Fibroblast of skin of back (primary cell): ENCODE measurements at places on chromosomes 11 and 22.

DNA sequence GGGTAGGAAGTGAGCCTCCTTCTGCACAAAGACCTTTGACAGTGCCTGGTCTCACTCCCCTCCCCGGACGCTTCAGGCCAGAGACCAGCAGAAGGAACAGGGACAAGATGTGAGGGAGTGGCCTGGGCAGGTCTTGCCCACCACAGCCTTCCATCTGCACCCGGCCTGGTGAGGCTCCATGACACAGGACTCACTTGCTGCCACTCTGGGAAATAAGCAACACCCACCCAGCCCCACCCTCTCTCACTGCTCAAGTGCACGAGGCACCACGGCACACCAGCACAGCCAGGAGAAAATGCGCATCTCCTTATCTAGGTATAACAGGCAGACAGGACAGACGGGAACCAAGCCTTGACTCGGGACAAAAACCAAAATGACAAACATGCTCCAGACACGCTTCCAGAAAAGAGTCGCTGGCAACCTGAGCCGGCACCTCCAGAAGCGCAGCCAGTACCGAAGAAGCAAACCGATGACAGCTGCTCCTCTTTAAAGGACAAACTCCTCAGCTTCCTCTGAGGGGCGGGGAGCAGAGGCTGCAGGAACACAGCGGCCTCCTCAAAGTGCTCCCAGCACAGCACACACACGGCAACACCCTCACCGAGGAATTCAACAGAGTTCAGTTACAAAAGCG lies 41.7 kb downstream of the BRD1 start:
- DNase-seq, result no peak

DNA sequence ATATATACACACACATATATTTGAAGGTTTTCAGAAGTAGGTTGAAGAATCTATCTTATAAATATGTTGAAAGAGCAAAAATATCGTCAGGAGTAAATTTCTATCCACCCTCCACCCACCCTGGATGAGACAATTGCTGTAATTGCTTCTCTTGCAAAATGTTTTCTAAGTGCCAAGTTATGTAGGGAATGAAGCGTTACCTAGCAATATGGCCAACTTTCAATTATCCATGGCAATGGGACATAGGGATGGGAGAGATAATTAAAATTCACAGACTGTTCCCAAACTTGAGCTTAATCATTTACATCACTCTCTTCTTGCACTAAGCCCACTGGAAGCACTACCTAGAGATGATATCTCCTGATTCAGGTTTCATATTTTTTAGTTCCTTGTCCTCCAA lies 806.2 kb upstream of the RAG2 start:
- DNase-seq, result no peak

GRCh38 chr11:79461666-79462645 lies 21.1 kb upstream of the TENM4 start:
- DNase-seq, result no peak

GRCh38 chr11:18492888-18493287 lies 33.9 kb downstream of the TSG101 start:
- DNase-seq, result no peak

- peak; percentile 37 for DNase-seq
Observed at GRCh38 chr22:29032584-29032983, 29.0 kb downstream of the C22orf31 start.

DNA sequence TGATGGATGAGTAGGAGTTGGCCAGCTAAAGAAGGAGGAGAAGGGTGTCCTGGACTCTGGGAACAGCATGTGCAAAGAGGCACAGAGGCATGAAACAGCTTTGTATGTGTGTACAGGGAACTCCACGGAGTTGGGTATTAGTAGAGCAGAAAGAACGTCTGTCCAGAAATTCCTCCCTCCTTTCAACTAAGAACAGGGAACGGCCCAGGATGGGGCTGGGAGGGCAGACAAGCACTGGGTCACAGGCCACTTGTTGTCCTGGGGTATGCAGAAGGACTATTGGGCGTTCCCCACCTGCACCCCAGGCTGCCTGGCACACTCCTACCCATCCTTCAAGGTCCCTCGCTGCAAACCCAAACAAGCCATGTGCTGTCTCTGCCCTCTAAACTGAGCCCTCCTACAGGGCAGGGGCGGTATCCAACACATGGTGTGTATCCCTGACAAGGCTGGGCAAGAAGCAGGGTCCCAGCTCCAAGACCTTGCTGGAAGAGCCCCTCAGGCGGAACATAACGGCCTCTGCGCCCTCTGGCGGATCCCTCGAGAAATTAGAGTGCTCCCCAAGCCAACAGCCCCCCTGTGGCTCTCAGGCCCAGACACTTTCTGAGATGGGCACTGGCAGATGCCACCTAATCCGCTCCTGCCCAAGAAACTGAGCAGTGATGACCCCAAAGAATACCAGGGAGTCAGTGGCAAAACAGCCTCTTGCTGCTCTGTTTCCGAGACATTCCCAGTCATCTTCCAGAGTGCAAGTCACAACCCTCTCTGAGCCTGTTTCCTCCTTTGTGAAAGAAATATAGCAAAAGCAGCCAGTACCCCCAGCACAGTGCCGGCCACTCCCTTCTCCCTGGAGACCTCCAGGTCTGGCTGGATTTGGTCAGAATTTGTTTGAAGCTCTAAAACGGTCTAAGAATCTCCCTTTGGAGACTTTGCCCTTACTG lies 1.6 kb upstream of the ELFN2 start:
- peak; percentile 41 for DNase-seq

GRCh38 chr11:16791191-16791961 lies 52.9 kb downstream of the C11orf58 start:
- DNase-seq, result peak; percentile 95

GRCh38 chr11:84965484-84965883 lies 661.7 kb downstream of the DLG2 start:
- no peak for DNase-seq

DNA sequence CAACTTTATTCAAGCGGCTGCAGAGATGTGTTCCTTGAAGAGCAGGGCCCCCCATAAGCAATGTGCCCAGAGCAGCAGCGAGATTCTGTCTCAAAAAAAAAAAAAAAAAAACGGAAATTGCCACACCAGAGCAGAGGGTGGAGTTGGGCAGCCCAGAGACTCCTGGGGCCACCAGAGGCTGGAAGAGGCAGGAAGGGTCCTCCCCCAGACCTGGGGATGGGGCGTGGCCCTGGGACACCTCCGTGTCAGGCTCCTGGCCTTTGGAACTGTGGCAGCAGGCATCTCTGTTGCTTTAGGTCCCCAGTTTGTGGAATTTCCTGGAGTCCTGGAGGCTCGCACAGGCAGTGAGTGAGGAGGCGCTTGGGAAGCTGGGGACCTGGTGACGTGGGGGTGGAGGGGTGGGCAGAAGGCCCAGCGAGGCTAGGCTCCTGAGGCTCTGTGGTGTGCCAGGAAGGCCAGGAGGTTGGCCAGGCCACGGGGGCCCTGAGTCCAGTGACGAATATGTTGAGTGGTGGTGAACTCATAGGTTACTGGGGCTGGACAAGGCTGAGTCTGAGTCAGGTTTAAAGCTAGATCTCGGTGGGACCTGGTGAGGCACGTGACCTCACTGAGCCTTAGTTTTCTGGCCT lies 735.6 kb downstream of the BRD1 start:
- no peak for DNase-seq

- DNase-seq, result no peak
Observed at GRCh38 chr11:81246941-81247340, 1486.7 kb downstream of the FAM181B start.

- DNase-seq, result no peak
Observed at GRCh38 chr11:1339066-1339675, 29.7 kb upstream of the TOLLIP start.

DNA sequence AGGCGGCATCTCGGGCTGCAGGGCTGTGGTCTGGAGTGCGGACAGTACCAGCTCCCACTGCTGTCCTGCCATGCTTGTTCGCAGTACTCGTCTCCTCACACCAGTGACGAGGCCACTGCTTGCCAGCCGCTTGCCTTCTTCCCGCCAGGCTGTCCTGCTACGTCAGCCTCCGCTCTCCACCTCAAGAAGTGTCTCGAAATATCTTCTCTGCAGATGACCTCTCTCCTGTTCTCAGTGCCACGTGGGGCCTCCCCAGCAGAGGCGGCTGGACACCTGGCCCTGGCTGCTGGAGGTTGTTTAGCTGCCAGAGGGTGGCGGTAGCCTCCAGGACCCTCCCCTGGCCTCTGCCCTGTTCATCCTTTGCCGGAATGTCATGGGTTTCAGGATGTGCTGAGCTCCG lies 3.1 kb upstream of the CCDC188 start:
- no peak for DNase-seq

DNA sequence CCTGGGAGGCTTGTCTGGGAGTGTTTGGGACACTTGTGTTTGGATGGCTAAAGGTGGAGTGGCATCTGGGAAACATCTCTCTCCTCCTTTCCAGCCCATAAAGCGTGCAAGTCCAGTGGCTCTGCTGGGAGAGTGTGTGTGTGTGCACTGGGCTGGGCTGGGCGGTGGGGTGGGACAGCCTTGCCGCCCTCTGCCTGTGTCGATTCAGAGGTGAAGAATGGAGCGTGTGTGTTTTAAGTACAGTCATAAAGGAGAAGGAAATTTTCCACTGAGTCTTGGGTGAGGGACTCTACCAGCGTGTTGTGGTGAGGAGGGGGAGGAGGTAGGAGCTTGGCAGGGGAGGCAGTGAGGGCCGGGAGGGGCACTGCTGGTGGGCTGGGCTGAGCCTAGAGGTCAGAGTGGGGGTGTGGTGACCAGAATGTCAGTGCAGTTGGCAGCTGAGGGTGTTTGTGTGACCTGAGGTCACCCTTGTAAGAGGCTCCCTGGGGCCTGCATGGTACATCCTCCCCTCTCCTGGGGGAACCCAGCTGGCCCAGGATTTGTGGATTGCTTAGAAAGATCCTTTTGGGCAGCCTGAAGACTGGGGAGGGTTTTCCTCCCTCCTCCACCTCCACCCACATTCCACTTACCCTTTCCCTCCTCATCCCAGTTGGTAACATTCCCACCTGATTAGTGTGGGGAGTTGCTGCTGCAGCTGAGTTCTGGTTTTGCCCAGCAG lies 1.7 kb downstream of the TIMP3 start:
- DNase-seq, result peak; percentile 77

- peak; percentile 38 for DNase-seq
Observed at GRCh38 chr22:37675930-37676735, 697 bp downstream of the LGALS1 start.

DNA sequence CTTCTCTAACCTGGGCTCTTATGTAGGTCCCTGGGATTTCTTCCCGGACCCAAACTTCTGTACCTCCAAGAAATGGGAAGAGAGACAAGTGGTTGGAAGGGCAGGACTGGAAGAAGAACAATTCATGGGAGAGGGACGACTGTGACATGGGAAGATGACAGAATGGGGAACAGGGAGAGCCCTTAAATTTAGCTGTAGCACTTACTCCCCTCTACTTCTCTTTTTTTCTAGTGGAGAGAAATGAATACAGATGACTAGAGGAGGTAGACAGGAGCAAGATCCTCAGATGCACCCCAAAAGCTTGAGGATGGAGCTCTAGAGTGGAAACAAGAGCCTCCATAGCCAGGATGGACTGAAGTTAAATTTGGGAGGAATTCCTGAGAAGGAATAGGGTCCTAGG lies 2.3 kb downstream of the RHOG start:
- no peak for DNase-seq

DNA sequence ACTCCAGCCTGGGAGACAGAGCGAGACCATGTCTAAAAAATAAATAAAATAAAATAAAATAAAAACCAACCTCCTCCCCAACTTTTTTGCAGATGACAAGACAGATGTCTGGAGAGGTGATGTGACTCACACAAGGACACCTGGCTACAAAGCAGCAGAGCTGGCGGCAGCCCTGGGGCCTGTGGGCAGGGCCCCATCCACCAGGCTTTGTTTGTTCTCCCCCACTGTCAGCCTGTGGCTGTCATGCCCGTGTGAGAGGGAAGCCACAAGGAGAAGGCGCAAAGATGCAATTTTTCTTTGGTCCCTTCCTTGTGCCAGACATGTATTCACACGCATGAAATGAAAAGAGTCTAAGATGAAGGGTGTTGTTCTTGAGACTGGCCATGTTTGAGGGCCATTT lies 16.6 kb downstream of the CD59 start:
- no peak for DNase-seq

DNA sequence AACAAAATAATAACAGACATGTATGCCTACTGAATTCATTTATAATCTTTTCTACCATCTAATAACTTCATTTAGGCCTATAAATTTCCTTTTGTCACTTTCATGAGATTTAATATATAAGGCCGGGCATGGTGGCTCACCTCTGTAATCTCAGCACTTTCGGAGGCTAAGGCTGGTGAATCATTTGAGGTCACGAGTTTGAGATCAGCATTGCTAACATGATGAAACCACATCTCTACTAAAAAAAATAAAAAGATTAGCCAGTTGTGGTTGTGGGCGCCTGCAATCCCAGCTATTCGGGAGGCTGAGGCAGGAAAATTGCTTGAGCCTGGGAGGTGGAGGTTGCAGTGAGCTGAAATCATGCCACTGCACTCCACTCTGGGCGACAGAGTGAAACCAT lies 14.2 kb upstream of the NTM start:
- peak; percentile 83 for DNase-seq

DNA sequence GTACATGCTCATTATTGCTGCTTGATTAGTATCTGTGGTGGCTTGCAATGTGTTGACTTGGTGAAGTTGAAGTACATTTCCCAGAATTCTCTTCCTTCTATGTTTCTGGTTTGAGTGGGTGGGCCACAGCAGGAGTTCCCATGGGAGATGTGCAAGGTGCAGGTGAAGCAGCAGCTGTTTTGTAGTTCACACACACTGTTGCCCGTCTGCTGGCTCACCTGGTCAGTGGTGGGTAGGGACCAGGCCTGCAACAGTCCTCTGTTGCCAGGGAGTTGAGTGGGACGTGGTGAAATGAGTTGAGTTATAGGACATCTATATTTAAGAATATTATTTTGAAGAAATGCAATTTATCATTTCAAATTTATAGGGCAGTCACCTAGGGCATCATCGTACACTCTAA lies 417.4 kb downstream of the TMEM135 start:
- no peak for DNase-seq

DNA sequence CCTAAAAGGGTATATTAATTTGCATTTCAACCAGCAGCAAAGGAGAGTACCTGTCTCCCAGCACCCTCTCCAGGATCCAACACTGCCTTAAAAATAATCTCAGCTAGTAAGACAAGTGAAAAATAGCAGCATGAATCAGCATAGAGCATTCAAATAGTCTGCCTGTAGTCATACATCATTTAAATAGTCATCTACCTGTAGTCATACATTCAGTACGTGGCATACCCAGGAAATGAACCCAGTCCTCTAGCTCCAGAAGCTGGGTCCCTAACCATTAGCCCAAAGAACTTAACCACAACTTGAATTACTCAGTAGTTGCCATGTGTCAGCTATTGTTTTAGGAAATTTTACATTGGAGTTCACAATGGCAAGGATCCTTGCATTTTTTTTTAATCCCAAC lies 9.3 kb downstream of the TENM4 start:
- peak; percentile 71 for DNase-seq
